ENCODE measurements at places on chromosomes 4 and X. TPM values are rescaled to one million over a fixed set of nuclear protein-coding genes. Genes with fewer than 3 reads are reported as not detected.

GRCh38 chr4:89296896-89297295, 10.7 kb downstream of the GPRIN3 start:
- no peaks in the 10 kb centered on the region for H3K36me3 ChIP-seq
- no peak for DNase-seq
- no peak overlapping the region for H3K27ac ChIP-seq
- no peaks in the 10 kb centered on the region for H3K27me3 ChIP-seq

GRCh38 chrX:44927398-44927797, 54.4 kb downstream of the KDM6A start:
- no peak for DNase-seq
- H3K4me1 ChIP-seq, result peaks cover 5% of the 10 kb centered on the region
- no peaks in the 10 kb centered on the region for H3K27me3 ChIP-seq

GRCh38 chr4:98932539-98932938, 3.6 kb upstream of the EIF4E start:
- no peak overlapping the region for H3K4me3 ChIP-seq
- no peak for DNase-seq
- no peaks in the 10 kb centered on the region for H3K27me3 ChIP-seq
- H3K36me3 ChIP-seq, result no peaks in the 10 kb centered on the region
- H3K27ac ChIP-seq, result no peak overlapping the region
- H3K4me1 ChIP-seq, result peaks cover 3% of the 10 kb centered on the region

DNA sequence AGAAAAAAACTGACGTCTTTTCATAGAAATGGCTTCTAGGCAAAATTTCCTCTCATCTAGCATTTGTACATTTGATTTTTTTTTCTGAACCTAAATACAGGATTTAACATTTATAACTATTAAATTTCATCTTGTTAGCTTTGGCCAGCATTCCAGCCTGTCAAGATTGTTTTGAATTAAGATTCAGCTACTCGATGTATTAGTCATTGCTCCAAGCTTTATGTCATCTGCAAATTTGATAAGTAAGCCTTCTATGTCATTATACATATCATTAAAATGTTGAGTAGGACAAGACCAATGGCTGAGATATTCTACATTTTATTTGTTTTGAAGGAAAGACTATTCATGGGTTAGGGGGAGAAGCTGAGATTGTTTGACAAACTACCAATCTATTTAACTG, 46.7 kb downstream of the DDX53 start:
- H3K36me3 ChIP-seq, result no peaks in the 10 kb centered on the region
- no peak for DNase-seq
- H3K4me3 ChIP-seq, result no peak overlapping the region
- no peaks in the 10 kb centered on the region for H3K4me1 ChIP-seq
- no peak overlapping the region for H3K27ac ChIP-seq

PLAC8 gene
- 154 TPM for total RNA-seq
